ENCODE measurements at places on chromosomes 5 and 9. TPM values are rescaled to one million over a fixed set of nuclear protein-coding genes. Genes with fewer than 3 reads are reported as not detected.
A peak's percentile ranks its signal among the peaks of the same experiment; 100 is the strongest.

GRCh38 chr9:82912645-82913044, 150.3 kb downstream of the RASEF start:
- no peaks in the 10 kb centered on the region for H3K4me1 ChIP-seq
- no peak overlapping the region for H3K27ac ChIP-seq
- no peaks in the 10 kb centered on the region for H3K27me3 ChIP-seq
- DNase-seq: no peak
- H3K4me3 ChIP-seq: no peak overlapping the region

- H3K4me1 ChIP-seq: no peaks in the 10 kb centered on the region
- no peaks in the 10 kb centered on the region for H3K36me3 ChIP-seq
- no peaks in the 10 kb centered on the region for H3K27me3 ChIP-seq
- DNase-seq: no peak
- H3K27ac ChIP-seq: no peak overlapping the region
These were observed 170.0 kb downstream of the SLC24A2 start for GRCh38 chr9:19618816-19619215.

- H3K27ac ChIP-seq: no peak overlapping the region
- H3K4me1 ChIP-seq: no peaks in the 10 kb centered on the region
- no peaks in the 10 kb centered on the region for H3K27me3 ChIP-seq
- H3K4me3 ChIP-seq: no peak overlapping the region
- DNase-seq: no peak
These were observed 944 bp downstream of the IFNA21 start for GRCh38 chr9:21165516-21165915.

DNA sequence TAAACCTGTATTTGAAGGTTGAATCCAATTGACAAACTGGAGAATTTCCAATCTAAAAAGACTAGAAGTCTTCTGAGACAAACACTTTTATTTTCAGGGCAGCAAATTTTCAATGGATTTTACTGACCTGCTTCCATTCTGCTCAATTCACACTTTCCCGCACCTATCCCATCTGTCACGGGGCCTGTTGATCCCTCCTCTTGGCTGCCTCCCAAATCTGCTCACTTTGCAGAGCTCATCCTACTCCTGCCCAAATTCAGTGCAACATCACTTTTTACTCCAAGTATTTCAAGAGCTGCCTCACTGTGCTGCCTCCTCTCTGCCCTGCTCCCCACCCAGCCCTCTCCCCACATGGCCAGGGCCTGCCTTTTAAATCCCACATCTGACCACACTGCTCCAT, 35.1 kb downstream of the GOLM1 start:
- DNase-seq: no peak
- H3K4me3 ChIP-seq: no peak overlapping the region
- H3K4me1 ChIP-seq: no peaks in the 10 kb centered on the region
- H3K27ac ChIP-seq: no peak overlapping the region
- H3K27me3 ChIP-seq: no peaks in the 10 kb centered on the region

GRCh38 chr9:99411479-99412115, 189.5 kb downstream of the SEC61B start:
- H3K4me1 ChIP-seq: no peaks in the 10 kb centered on the region
- H3K27me3 ChIP-seq: no peaks in the 10 kb centered on the region
- no peaks in the 10 kb centered on the region for H3K36me3 ChIP-seq
- DNase-seq: no peak

DNA sequence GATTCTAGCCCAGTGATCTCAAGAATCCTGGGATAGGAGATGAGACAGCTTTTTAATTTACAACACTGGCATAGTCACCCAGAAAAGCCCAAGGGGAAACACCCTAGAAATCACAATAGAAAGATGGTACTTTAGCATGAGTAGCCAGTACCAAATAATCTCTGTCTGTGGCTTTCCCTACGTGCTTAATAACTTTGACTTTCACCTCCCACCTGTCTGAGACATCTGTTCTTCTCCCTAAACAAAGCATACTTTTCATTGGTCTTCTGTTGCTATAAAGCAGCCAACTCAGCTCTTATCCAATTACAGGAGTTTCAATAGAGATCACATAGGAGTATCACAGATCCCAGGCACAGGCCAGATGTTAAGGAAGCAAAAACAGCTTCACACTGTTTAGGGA, 10.4 kb downstream of the MARCHF3 start:
- no peaks in the 10 kb centered on the region for H3K36me3 ChIP-seq
- H3K4me3 ChIP-seq: no peak overlapping the region
- H3K27ac ChIP-seq: no peak overlapping the region
- DNase-seq: no peak
- H3K4me1 ChIP-seq: no peaks in the 10 kb centered on the region

GRCh38 chr9:82410866-82411265, 422.3 kb downstream of the SPATA31D1 start:
- H3K4me3 ChIP-seq: no peak overlapping the region
- no peak overlapping the region for H3K27ac ChIP-seq
- H3K36me3 ChIP-seq: no peaks in the 10 kb centered on the region
- no peaks in the 10 kb centered on the region for H3K4me1 ChIP-seq

- H3K27me3 ChIP-seq: no peaks in the 10 kb centered on the region
- H3K27ac ChIP-seq: no peak overlapping the region
- no peaks in the 10 kb centered on the region for H3K4me1 ChIP-seq
- H3K4me3 ChIP-seq: no peak overlapping the region
These were observed 199.1 kb downstream of the MTRR start for GRCh38 chr5:8068078-8068477.

- no peak overlapping the region for H3K27ac ChIP-seq
- H3K27me3 ChIP-seq: no peaks in the 10 kb centered on the region
- H3K4me1 ChIP-seq: no peaks in the 10 kb centered on the region
These were observed 136.5 kb downstream of the KIF4B start for GRCh38 chr5:155150012-155150411.

DNA sequence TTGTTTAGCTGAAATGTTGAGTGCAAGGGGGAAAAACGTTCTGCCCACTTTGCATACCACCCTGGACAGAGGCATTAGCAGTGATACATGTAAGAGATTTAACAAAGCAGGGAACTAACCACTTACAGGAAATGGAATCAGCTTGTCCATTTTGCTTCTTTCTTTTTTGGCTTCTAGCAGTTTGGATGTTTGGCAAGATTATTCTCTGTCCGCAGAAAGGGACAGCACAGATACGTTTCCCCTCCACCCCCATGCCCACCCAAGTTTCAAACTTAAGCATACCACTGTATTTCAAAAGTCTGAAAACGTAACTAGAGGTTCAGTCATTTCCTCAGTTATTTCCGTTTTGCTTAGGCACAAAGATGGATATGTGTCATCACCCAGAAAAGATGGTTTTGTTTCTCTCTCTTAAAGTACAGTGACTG, 118.4 kb downstream of the GDNF start:
- DNase-seq: no peak
- H3K4me1 ChIP-seq: no peaks in the 10 kb centered on the region
- peaks cover 9% of the 10 kb centered on the region for H3K36me3 ChIP-seq
- no peak overlapping the region for H3K4me3 ChIP-seq
- no peaks in the 10 kb centered on the region for H3K27me3 ChIP-seq

DNA sequence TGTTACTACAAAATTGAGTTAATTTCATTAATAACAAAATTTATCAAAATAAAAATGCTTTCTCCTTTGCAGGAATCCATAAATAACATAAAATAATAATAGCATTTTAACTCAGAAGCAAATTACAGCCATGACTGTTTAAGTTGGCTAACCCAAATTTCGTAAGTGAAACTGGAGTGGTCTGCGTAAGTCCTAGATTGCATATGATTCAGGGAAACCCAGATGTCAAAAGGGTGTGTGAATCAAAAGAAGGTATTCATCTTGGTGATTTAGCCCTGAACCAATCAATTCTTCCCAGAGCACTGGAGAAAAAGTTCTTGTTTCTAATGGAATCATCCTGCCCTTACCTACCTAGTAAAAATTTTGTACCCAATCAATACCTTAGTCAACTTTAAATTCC, 547.6 kb downstream of the RAB3C start:
- no peak overlapping the region for H3K4me3 ChIP-seq
- no peaks in the 10 kb centered on the region for H3K36me3 ChIP-seq
- no peaks in the 10 kb centered on the region for H3K27me3 ChIP-seq

GRCh38 chr5:19986031-19986619, 1.9 kb downstream of the CDH18 start:
- H3K4me1 ChIP-seq: no peaks in the 10 kb centered on the region
- H3K27me3 ChIP-seq: no peaks in the 10 kb centered on the region
- H3K36me3 ChIP-seq: no peaks in the 10 kb centered on the region

DNA sequence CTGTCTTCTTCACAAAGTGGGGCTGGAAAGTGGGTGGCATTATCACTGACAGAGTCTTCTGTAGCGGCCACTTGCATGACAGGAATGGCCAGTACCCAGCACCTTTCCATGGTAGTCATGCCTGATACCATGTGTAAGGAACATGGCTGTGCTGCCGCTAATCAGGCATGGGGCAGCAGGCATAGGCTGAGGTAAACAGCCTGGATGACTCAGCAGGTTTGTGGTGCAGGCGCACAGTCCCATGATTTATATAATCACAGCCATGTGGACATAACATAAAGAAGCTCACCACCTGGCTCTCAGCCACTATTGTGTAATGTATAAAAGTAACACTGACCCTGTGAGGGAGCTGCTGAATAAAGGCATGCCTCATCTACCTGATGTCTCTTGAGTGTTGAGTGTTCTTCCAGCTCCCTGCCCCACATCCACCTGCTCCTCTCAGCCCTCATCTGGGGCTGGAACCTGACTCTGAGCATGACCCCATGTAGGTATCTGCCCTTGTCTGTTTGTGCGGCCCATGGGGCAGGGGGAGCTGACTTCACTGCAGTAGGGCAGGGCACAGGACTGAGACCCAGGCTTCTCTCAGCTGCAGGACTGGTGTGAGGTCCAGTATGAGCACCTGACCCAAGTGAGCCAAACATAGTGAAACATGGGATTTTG, 13.2 kb upstream of the ICE1 start:
- no peaks in the 10 kb centered on the region for H3K4me1 ChIP-seq
- no peak for DNase-seq
- H3K36me3 ChIP-seq: no peaks in the 10 kb centered on the region
- H3K27me3 ChIP-seq: no peaks in the 10 kb centered on the region

DNA sequence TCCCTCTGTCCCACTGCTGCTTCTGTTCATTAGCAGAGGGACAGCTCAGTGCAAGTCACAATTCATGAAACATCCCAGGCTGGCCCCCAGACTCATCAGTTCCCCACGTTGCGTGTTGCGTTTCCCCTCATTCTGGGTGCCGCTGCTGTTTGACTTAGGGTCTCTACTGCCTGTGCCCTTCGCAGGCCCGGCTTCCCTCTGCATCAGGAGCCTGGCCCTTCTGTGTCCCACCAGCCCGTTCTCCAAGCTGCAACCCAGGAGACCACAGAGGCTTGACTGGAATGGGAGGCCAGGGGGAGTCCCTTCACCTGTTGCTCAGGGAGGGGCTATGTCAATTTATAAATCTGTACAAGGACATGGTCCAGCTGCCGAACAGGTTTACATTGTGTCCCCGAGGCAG, 53.9 kb upstream of the SUSD3 start:
- no peaks in the 10 kb centered on the region for H3K4me1 ChIP-seq
- peak overlapping the region; percentile 61 for H3K4me3 ChIP-seq
- no peak overlapping the region for H3K27ac ChIP-seq
- H3K36me3 ChIP-seq: no peaks in the 10 kb centered on the region

DNA sequence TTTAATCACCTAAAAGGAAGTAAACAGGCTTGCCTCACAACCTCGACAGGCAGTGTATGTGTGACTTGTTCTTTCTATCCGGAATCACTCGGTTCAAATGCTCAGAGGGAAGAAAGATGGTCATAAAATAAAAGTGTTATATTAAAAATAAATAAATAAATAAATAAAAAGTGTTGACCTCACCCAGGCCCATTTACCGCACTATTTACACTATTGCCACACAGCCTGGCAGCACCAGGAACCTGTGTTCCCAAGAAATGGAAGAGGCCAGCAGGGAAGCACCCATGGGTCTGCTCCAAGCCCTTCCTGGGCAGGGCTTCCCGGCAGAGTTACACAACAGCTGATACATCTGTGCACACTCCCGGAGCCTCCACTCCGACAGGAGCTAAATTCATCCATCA, 127.9 kb downstream of the EFNA5 start:
- peak overlapping the region; percentile 87 for H3K27ac ChIP-seq
- DNase-seq: peak; percentile 84
- H3K27me3 ChIP-seq: no peaks in the 10 kb centered on the region
- no peaks in the 10 kb centered on the region for H3K36me3 ChIP-seq
- peaks cover 15% of the 10 kb centered on the region for H3K4me1 ChIP-seq

DNA sequence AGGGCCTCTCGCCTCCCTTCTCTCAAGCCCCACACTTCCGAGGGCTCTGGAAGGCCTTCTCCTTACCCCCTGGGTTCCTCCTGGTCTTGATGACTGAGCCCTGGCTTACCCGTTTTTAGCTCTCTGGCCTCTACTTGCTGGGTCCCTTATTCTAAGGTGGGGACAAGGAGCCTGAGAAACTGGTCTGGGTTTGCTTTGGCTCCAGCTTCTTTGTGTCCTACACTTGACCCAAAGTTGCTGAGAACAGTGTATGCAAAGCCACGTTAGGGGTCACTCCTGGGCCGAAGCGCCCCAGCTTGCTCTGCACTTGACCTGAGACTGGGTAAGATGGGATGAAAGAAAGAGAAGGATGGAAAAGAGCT, 788 bp downstream of the ZNF346 start:
- no peaks in the 10 kb centered on the region for H3K4me1 ChIP-seq
- peak overlapping the region; percentile 91 for H3K4me3 ChIP-seq
- no peaks in the 10 kb centered on the region for H3K36me3 ChIP-seq

- H3K27me3 ChIP-seq: peaks cover 42% of the 10 kb centered on the region
- H3K27ac ChIP-seq: peak within 1 kb of the TSS; percentile 80
- DNase-seq: no peak
- H3K4me1 ChIP-seq: no peaks in the 10 kb centered on the region
These were observed at the start of gene ABO for GRCh38 chr9:133275105-133276000. TSS of gene ABO (minus strand) at chr9:133275201.

DNA sequence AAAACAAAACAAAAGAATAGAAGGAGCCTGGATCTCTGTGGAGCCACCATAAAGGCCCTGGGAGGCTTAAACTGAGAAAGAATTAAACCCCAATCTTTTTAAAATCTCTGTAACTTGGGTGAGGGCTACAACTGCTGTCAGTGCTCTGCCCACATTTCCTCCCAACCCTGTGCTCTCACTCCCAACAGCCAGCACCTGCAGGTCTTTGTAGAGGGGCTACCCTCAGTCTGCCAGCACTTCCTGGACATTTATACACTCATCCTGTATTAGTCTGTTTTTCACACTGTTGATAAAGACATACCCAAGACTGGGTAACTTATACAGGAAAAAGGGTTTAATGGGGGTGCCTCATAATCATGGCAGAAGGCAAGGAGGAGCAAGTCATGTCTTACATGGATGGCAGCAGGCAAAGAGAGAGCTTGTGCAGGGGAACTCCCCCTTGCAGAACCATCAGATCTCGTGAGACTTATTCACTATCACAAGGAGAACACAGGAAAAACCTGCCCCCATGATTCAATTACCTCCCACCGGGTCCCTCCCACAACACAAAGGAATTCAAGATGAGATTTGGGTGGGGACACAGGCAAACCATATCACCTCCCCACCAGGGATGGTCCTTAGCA, 47.4 kb downstream of the SCAI start:
- no peak overlapping the region for H3K27ac ChIP-seq
- H3K27me3 ChIP-seq: no peaks in the 10 kb centered on the region
- H3K4me1 ChIP-seq: no peaks in the 10 kb centered on the region
- H3K36me3 ChIP-seq: no peaks in the 10 kb centered on the region
- DNase-seq: no peak
- no peak overlapping the region for H3K4me3 ChIP-seq

ADAMTSL2 gene
- 0.80 TPM for total RNA-seq

MTRR gene
- total RNA-seq: 45.8 TPM

NMUR2 gene
- 0.33 TPM for total RNA-seq

ADGRV1 gene
- 55.3 TPM for total RNA-seq

PCDHB11 gene
- 2.7 TPM for total RNA-seq

RNF208 gene
- total RNA-seq: 1.5 TPM

MRPS30 gene
- 144 TPM for total RNA-seq

OR1J2 gene
- not detected for total RNA-seq

CDX1 gene
- 1.3 TPM for total RNA-seq

All from breast epithelium (tissue), 4 donors.